ENCODE measurements at places on chromosomes 1 and 21. TPM values are rescaled to one million over a fixed set of nuclear protein-coding genes. Genes with fewer than 3 reads are reported as not detected.

TFF2 gene
- total RNA-seq = not detected

DNA sequence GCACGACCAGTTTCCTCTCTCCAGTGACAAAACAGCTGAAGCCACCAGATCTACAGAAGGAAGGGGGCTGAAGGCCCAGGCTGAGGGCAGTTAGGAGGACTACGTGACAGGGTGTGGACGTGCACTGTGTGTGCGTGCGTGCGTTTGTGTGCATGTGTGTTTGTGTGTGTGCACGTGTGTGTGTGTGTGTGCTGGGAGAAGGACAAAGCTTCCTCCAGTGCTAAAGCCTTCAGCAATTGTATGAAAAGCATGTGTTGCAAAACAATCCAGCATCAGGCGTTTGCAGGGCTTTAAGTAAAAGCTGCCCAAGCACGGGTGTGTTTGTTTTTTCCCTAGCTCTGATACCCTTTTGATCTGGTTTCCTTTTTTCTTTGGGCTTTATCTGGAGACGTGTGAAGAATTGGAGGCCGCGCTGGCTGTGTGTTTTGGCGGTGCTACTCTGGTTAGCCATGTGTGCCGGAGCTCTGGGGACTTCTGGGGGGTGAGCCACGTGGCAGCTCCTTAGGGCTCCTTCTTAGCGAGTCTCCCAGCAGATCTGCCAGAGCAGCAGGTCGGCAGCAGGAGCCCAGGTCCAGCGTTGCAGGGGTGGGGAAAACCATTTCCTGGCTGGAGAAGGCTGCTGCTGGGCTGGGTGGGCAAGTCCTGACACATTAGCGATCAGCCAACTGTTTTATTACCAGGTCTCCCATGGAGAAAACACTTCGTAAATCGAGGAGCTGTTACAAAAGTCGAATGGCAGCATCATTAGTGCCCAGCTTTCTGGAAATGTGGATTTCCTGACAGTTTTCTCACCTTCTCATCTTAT, 73.4 kb downstream of the UCK2 start:
- DNase-seq = no peak

WDR3 gene
- total RNA-seq = 26.6 TPM

AGMAT gene
- total RNA-seq = 1.1 TPM

- DNase-seq = peak; percentile 56
These were observed 79.6 kb upstream of the AK4 start for GRCh38 chr1:65068202-65069010.

GRCh38 chr21:39484711-39485276, 33.0 kb downstream of the SH3BGR start:
- DNase-seq = no peak

- no peak for DNase-seq
These were observed 13.0 kb upstream of the PLPPR5 start for GRCh38 chr1:99017655-99018054.

MAN1A2 gene
- total RNA-seq = 42.4 TPM

GRCh38 chr1:235292790-235293189, 35.2 kb downstream of the ARID4B start:
- DNase-seq = no peak

All from left lung (tissue), 14 donors.